Stimulated activated CD4-positive, alpha-beta T cell treated with anti-CD3 and anti-CD28 coated beads, Interleukin-2, amount 100 ng/mL, for 24 hours (primary cell): ENCODE measurements at places on chromosomes 3 and 15.
A peak's percentile ranks its signal among the peaks of the same experiment; 100 is the strongest.

GRCh38 chr3:177196456-177197040 lies 734 bp downstream of the TBL1XR1 start:
- peak; percentile 72 for DNase-seq

DNA sequence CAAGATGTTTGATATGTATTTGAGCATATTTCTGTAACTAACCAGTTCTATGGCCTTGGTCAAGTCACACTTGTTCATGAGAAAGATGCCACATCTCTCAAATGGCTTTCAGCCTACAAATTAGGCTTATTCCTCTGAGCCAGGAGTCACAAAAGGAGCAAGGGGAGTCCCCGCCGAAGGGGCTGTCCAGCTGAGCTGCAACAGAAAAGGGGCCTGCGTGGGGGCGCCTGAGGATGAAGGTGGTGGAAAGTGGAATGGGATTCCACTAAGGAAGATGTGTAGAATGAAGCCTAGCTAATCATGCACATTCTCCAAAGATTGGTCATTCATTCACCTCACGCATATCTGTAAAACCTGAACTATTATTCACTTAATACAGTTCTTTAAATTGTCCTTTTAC lies 19.1 kb downstream of the ALDH1L1 start:
- no peak for DNase-seq

DNA sequence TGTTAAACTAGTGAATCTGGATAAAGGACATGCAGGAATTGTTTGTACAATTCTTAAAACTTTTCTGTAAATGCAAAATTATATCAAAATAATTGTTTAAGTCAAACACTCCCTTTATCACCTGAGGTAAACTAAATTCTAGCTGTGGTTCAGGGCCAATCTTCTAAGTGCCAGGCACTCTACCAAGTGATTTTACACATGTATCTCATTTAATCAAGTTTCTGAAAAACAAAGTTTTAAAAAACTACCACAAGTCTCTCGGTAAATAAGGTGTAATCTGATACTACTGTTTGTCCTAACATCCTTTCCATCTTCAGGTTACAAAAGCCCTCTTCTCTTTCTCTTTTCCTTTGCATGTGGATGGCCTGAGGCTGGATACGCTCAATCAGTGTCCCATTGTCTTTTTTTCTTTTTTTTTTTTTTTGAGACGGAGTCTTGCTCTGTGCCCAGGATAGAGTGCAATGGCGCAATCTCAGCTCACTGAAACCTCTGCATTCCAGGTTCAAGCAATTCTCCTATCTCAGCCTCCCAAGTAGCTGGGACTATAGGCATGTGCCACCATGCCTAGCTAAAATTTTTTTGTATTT lies 19.3 kb downstream of the IFT80 start:
- DNase-seq: no peak

GRCh38 chr3:183287301-183287971 lies 34.4 kb downstream of the B3GNT5 start:
- DNase-seq: no peak

DNA sequence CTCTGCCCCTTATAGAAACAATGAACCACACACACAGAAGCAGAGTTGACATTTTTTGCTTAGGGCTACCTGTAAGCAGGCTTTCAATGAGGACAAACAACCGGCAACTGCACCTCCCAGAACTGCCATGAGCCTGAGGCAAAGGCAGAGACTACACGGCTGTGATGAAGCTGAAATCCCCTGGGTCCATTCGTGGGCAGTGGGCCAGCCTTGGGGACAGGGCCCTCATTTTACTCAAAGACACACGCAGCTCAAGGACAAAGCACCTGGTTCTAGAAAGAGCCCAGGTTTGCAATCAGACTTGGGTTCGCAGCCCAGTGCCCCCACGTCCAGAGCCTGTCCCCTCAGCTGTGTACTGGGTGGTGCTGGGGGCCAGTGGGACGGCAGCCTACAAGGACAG lies 17.9 kb downstream of the FAM174B start:
- DNase-seq: no peak

GRCh38 chr15:59259137-59259943 lies 52.7 kb downstream of the LDHAL6B start:
- no peak for DNase-seq

GRCh38 chr3:132009241-132009640 lies 25.6 kb downstream of the CPNE4 start:
- no peak for DNase-seq

DNA sequence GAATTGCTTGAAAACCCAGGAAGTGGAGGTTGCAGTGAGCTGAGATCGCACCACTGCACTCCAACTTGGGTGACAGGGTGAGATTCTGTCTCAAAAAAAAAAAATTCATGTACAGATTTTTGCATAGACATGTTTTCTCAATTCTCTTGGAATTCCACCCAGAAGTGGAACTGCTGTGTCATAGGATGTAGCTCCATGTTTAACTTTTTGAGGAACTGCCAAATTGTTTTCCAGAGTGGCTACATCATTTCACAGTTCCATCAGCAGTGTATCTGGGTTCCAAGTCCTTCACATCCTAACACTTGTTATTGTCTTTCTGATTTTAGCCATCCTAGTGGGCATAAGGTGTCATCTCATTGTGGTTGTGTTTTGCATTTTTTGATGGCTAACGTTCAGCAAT lies 9.9 kb downstream of the CAPN7 start:
- no peak for DNase-seq

GRCh38 chr3:186536883-186537844 lies 7.0 kb downstream of the CRYGS start:
- DNase-seq: no peak

GRCh38 chr15:39643727-39644126 lies 62.8 kb downstream of the THBS1 start:
- DNase-seq: no peak

- DNase-seq: no peak
Observed at GRCh38 chr15:50009634-50010033, 109.4 kb downstream of the ATP8B4 start.

DNA sequence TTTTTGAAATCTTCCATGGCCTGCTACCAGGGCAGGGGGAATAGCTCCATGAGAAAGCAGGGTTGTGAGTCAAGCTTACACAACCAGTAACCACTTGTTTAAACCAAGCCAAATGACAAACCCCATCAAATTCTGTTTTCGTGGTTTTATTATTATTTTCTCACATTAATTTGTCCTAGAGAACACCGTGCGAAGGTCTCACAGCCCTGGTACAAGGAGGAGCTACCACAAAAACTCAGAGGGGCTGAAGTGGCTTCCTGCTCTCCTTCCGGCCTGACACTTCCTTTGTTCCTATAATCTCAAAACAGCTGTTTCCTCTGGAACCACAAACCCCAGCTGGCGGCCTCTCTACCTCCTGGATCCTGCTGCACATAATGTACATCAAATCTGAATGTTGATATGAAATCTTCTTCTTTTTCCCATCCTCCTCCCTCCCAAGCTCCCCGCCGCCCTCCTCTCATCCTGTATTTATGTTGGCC lies 375.9 kb downstream of the MCTP2 start:
- DNase-seq: no peak

- no peak for DNase-seq
Observed at GRCh38 chr3:187385296-187385695, 17.1 kb downstream of the RTP4 start.

GRCh38 chr15:50182219-50183013 lies 420 bp downstream of the SLC27A2 start:
- DNase-seq: peak; percentile 60

GRCh38 chr3:17730318-17730967 lies 12.0 kb downstream of the TBC1D5 start:
- no peak for DNase-seq

- DNase-seq: no peak
Observed at GRCh38 chr3:172542999-172543398, 19.8 kb upstream of the TNFSF10 start.

DNA sequence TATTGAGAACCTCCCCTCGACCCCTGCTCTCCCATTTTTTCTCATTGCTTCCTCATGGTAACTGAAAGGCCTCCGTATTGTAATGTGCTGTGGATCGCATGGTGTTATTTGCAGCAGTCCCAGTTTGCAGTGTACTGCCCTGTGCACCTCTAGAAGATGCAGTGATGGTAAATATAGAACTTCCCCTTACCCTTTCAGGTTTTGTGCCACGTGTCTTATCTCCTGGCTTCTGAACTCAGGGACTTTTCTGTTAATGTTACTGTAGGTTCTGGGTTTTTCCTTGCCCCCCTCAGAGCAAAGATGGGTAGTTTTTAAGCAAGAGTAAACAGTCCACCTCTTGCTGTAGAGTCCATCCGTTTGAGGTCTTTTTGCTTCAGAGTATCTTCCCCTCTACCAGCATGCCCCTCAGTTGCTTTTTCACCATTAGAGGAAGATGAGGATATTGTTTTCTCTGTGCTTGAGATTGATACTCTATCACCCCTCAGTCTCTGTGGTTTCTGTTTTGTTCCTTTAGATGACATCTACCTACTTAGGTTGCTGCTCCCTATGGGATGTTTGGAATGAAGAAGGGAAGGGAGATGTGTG lies 22.4 kb downstream of the CHD2 start:
- DNase-seq: no peak

DNA sequence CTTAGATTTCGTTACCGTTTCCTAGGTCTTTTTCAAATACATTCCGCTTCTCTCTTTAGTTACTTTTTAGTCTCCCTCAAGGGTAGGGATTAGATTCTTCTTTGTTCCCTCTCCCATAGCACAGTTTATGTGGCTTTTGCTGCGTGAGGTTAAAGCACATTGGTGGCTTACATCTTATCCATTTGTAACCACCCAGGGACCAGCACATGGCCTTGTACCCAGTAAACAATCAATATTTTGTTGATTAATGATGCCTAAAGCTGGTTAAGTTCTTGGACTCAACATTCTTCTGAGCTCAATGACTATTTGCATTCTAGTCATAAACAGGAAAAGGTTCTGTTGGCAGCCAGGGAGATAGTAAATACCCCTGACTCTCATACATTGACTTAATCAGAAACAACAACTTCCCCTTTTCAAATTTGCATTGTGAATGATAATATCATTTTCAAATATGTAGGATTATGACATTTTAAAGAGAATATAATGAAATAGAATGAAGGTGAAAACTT lies 60.2 kb downstream of the CACNA1D start:
- DNase-seq: no peak

- no peak for DNase-seq
Observed at GRCh38 chr15:52133510-52134220, 21.1 kb upstream of the BCL2L10 start.

- DNase-seq: no peak
Observed at GRCh38 chr3:146626403-146627122, 21.4 kb upstream of the PLSCR5 start.

GRCh38 chr3:31892500-31892899 lies 88.6 kb downstream of the OSBPL10 start:
- DNase-seq: no peak

GRCh38 chr3:32571192-32571485 lies 481 bp upstream of the DYNC1LI1 start:
- DNase-seq: no peak

DNA sequence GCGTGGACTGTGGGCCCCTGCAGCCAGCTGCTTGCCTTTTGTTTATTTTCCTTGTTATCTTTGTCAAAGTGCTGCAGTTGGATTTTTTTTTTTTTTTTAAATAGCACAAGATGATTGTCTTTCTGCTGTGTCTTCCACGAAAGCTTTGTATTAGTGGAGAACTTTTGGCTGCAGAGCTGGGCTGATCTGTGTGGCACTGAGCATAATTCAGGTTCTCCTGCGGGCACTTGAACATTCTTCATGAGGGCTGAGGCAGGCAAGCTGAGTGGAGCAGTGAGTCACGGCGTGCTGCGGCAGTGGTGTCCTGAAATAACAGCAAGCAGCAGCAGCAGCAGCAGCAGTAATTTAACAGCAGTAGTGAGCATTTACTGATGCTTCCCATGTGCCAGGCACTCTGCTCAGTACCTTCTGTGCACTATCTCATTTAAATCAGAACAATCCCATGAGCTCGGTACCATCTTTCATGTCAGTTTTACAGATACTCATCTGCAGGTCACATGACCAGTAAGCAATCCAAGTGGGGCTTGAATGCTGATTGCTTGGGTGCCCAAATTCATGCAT lies 45.8 kb downstream of the MITF start:
- DNase-seq: no peak

DNA sequence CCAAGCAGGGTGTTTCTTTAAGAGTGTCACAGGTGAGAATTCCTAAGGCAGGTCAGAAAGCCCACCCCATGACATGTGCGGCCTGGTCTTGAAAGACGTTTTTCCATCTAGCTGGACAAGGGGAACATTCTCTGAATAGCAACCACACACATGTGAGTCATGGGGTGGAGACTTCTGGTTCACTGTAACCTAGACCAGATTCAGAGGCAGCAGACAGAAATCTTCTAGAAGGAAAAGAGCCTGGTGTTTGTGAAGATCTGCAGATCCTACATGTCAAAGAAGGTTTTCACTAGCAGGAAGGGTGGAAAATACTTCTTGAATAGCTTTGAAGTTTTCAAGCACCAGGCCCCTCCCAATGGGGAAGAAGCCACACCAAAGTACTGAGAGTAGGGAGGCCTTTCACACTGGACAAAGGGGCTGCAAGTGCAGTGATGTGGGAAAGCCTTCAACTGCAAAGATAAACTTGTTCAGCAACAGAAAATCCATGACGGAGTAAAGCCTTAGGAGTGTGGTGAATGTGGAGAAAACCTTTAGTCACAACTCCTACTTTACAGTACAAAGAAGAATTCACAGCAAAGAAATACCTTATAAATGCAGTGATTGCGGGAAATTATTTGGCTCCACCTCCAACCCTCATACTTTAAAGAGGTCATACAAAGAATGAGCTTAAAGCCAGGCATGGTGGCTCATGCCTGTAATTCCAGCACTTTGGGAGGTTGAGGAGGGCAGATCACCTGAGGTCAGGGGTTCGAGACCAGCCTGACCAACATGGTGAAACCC lies 17.6 kb downstream of the ADAM10 start:
- DNase-seq: no peak

- peak; percentile 83 for DNase-seq
Observed at GRCh38 chr15:62254137-62254934, 89.3 kb upstream of the C2CD4B start.

GRCh38 chr3:108414007-108414406 lies 96.4 kb downstream of the MYH15 start:
- DNase-seq: no peak

DNA sequence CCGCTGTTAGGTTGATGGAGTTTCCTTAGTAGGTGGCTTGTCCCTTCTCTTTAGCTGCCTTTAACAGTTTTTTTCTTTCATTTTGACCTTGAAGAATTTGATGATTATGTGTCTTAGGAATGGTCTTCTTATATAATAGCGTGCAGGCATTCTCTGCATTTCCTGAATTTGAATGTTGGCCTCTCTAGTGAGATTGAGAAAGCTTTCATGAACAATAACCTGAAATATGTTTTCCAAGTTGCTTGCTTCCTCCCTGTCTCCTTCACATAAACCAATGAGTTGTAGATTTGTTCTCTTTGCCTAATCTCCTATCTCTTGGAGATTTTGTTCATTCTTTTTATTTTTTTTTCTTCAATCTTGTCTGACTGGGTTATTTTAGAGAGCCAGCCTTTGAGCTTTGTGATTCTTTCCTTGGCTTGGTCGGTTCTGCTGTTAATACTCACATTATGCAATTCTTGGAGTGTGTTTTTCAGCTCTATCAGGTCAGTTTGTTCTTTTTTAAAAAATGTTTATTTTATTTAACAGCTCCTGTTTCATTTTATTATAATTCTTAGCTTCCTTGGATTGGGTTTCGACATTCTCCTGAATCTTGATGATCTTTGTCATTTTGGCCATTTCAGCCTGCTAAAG lies 627.9 kb downstream of the SI start:
- DNase-seq: no peak

- DNase-seq: no peak
Observed at GRCh38 chr3:104787306-104787705, 579.4 kb upstream of the ALCAM start.

GRCh38 chr3:159080821-159081220 lies 279.0 kb downstream of the MFSD1 start:
- no peak for DNase-seq

- no peak for DNase-seq
Observed at GRCh38 chr3:119632216-119632615, 28.2 kb downstream of the POPDC2 start.
